ENCODE measurements at places on chromosomes 4 and X. TPM values are rescaled to one million over a fixed set of nuclear protein-coding genes. Genes with fewer than 3 reads are reported as not detected.

THAP6 gene
- 28.8 TPM for total RNA-seq

CDS1 gene
- 0.22 TPM for total RNA-seq

CT83 gene
- total RNA-seq = not detected

FRMD7 gene
- not detected for total RNA-seq

TMSB15B gene
- 9.9 TPM for total RNA-seq

GRCh38 chrX:145687146-145687545 lies 130.5 kb upstream of the SLITRK2 start:
- DNase-seq = no peak

DNA sequence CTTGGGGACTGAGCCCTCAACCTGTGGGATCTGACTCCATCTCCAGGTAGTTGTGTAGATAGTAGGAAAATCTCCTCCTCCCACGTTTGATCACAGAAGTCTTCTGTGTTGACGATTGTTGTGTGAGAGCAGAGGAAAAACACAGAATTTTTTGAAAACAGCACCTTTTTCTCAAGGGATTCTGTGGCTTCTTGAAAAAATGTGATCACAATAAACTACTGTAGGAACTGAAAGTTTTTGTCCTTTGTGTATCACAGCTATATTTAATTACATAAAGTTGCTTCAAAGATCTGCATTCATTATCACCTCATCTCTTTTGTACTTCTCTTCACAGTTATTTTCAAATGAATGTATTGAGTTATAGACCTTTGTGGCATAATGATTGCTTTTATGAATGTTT lies 85.1 kb downstream of the AFF1 start:
- DNase-seq = no peak

DNA sequence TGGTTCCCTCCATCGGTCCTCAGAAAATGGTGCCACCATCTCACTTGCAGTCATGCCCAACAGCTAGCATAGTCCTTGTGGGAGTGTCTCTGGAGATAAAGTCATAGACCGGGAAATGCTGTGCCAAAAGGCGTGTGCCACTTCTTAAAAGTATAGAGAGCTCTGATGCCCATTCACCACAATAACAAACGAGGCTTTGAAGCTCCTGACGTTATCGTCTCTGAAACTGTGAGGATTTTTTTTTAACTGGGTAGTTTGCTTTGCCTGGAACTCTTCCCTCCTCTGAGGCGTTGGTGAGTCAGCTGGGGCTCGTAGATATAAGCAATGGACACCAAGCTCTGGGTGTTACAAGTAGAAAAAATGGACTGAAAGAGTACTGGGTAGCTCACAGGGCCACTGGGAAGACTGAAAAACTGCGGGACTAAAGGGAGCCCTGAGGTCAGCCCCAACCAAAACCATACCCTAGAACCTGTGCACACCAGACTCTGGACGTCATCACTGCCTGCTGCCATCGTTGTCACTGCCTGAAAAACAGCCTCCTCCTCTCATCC lies 89.4 kb upstream of the TRIM2 start:
- peak; percentile 76 for DNase-seq

MND1 gene
- 38.4 TPM for total RNA-seq

GRCh38 chrX:56253832-56254703 lies 21.9 kb downstream of the KLF8 start:
- no peak for DNase-seq

GRCh38 chrX:43349363-43349762 lies 306.7 kb upstream of the MAOA start:
- peak; percentile 16 for DNase-seq

- DNase-seq = no peak
These were observed 666.4 kb upstream of the NR3C2 start for GRCh38 chr4:149108626-149109025.

ERAS gene
- 0.31 TPM for total RNA-seq

DNA sequence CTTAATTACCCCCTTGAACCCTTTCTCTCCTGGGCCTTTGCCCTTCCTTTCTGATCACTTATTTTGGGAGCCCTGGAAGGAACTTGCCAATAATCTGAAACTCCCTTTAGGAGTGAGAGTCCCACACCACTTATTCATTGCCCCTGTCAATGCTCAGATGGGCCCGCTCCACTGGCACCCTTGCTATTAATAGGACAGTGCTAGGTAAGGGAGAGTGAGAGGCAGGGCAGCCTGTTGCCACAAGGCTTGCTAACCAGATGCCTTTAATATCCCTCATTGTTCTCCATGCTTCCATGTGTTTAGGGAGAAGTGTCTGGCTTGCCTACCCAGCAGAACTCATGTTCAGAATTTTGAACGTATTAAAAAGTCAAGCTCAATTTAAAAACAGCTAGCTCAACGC lies 1.7 kb upstream of the NHS start:
- no peak for DNase-seq

RHOH gene
- 182 TPM for total RNA-seq

NKX3-2 gene
- total RNA-seq = not detected

- no peak for DNase-seq
These were observed 481.9 kb downstream of the ACTRT1 start for GRCh38 chrX:127570276-127570675.

EDA2R gene
- total RNA-seq = 9.5 TPM

GRCh38 chr4:124694306-124694705 lies 18.2 kb downstream of the ANKRD50 start:
- DNase-seq = no peak

DNA sequence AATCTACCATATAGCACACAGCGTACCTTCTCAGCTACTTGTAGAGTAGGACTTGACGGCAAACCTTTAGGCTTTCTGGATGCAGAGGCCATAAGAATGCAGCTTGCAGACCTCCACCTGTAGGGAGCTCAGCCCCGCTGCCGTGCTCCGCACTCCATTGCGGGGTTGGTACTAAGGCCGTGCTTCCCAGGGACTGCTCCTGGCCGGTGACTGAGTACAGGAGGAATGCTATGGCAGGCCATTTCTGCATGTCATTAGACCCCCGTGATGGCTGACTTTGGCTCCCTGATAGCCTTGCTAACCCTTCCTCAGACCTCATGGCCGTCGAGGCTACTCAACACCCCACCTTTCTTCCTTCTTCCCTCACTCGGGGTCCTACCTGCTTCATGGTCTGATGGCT lies 26.4 kb downstream of the TIGD2 start:
- no peak for DNase-seq

DNA sequence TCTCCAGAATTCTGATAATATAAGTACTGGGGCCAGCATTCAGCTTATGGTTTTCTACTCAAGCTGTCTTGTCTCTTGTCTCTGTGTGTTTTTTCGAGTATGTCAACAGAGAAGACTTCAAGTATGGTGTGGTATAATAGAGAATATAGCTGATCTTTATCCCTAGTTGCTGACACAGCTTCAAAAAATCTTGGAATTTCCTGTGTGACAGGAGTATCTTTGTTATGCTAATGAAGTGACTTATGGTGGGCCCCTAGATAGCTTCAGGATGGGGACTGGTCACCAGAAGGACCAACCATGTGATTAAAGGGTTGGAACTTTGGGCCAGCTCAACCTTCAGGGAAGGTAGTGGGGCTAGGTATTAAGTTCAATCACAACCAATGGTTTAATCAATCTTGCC lies 2.9 kb downstream of the GPRASP3 start:
- no peak for DNase-seq

CXCL1 gene
- total RNA-seq = not detected

CYLC1 gene
- total RNA-seq = not detected

TLR7 gene
- total RNA-seq = 0.23 TPM

S100P gene
- 84.6 TPM for total RNA-seq

DNA sequence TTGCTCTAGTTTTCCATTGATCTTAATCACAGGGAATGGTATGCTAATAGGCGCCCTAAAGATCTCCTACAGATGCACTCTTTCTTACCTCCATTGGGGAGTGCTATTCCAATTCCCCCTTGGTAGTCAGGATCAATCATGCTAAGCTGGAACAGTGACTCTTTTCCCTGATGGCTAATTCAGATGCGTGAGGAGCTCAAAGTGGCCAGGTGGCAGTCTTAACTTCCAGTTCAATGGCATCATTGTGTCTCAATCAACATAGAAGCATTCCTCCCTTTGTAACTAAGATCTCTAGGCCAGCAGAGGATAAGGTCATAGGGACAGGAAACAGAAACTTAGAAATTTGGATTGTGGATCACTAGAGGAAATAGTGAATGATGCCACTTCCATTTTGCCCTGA lies 216.8 kb downstream of the GRID2 start:
- DNase-seq = no peak

DNA sequence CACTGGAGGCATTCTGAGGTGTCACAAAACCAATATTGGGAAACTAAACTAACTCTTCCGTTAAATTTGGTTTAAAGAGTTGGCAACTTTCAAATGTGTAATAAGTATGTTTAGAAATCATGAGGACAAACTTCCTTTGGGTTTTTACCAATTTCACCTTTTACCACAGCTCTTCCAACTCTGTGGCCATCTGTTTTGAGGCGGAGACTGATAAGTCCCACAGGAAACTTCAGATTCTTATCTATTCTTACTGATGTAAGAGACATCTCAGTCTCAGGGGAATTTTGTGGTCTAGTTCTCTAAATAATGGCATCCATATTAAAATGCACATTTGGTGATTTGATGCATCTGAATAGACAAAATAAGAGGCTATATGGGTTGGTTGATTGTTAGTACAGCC lies 229.2 kb upstream of the AFF2 start:
- no peak for DNase-seq

PPEF2 gene
- not detected for total RNA-seq

- DNase-seq = no peak
These were observed 76.2 kb downstream of the UNC5C start for GRCh38 chr4:95472534-95472933.

ABCG2 gene
- total RNA-seq = 2.3 TPM

- no peak for DNase-seq
These were observed 114.3 kb upstream of the NAP1L5 start for GRCh38 chr4:88811904-88812303.

TRIM60 gene
- not detected for total RNA-seq

MEPE gene
- total RNA-seq = not detected

DAPP1 gene
- 48.1 TPM for total RNA-seq

TMPRSS11E gene
- not detected for total RNA-seq

ADH1A gene
- total RNA-seq = not detected

TLR2 gene
- total RNA-seq = 0.70 TPM

AFF1 gene
- 57.5 TPM for total RNA-seq

DNA sequence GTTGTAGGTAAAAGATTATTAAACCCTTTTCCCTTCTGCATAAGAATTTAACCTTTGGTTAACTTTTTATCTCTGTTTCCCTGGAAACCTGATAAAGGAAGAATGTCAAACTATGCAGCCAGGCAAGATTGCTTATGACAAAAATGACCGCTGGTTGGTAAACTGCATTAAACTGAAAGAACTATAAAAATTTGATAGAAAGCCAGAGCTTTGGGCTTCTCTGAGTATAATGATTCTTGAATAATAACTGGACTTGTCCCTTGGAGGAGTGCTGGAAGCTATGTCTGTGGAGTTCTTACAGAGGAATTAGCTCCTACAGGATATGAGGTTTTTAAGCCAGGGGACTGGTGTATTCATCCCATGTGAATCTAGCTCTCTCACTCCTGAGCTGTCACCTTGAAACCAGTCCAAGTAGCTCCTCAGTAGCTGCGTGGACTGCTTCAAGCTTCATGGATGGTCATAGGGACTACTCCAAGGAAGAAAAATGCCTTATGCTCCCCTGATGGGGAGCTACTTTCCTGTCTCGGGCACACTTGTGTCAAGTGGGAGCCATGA lies 52.0 kb downstream of the RASL11B start:
- no peak for DNase-seq

- no peak for DNase-seq
These were observed 9.9 kb upstream of the SMIM10L2A start for GRCh38 chrX:135411893-135412292.

GRCh38 chr4:80072744-80073472 lies at the start of gene ANTXR2:
TSS of gene ANTXR2 (minus strand) at chr4:80073229. CDS start at chr4:80072560, 669 bp downstream.
- DNase-seq = peak; percentile 66

ZNF674 gene
- 4.3 TPM for total RNA-seq

- no peak for DNase-seq
These were observed 65.4 kb downstream of the CCKAR start for GRCh38 chr4:26424838-26425237.

DNA sequence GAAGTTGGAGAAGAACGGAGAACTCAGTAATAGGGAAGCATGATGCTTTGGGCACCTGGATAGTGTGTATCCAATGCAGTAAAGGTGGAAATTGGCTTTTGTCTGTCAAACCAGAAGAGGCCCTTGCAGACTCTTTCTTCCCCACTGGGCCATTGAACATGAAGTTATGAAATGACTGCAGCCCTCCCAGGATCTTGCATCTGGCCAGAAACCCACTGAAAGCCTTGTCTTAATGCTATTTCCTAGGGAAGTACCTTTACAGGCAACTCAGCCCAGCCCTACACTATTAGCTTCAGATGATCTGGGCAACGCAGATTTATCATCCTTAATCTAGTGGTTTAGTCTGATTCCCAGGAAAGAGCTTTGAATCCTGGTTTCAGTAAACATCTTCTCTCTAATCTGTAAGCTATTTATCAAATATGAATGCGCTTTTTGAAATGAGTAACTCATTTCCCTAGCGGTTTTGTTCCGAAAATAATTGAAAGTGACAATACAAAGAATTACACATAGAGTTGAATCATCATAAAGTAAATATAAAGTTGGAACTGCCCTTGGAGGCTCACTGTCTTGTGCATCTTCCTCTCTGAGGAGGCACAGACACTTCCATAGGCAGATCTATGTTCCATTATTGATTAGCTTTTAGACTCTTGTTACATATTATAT lies 464.1 kb downstream of the IDS start:
- no peak for DNase-seq

- no peak for DNase-seq
These were observed 191.7 kb upstream of the EDNRA start for GRCh38 chr4:147289181-147289580.

SLC4A4 gene
- 0.46 TPM for total RNA-seq

GRCh38 chr4:84279678-84280077 lies 219.4 kb downstream of the NKX6-1 start:
- DNase-seq = no peak

DNA sequence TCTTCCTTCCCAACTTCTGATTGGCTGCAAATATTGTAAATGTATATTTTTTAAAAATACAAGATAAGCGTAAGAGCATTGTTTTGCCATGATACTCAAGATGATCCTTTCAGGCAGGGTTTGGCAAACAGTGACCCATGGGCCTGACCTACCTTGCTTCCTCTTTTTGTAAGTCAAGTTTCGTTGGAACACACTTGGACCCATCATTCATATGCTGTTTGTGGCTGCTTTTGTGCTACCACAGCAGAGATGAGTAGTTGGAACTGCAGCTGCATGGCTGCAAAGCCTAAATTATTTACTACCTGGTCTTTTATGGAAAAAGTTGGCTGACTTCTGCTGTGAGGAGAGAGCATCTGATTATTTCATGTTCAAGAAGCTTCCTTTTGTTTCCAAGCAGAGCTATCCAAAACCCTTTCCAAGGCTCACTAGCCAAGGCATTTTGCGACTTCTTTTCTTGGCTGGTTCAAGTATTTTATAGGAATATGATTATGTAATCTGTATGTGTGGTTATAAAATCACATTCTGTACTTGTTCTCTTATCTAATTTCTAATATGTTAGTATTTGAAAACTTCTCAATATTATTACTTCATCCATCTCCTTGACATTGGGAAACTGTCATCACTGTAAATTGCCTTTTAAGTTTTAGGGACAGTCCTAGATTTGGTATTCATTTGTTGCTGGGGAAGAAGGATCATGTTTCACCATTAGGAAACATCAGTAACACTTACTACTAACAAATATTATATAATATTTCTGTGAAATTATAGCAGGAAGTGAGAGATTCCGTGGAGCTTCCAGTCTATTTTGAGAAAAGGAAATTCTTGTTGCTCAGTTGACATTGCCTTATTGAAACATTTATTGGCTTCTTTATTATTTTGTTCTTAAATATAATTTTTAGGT lies 109.2 kb downstream of the ARHGAP10 start:
- no peak for DNase-seq

Data from activated T-cell treated with anti-CD3 and anti-CD28 coated beads, Interleukin-2, amount 50 U/mL, for 72 hours (primary cell).